ENCODE measurements at places on chromosomes 7 and 10.

DNA sequence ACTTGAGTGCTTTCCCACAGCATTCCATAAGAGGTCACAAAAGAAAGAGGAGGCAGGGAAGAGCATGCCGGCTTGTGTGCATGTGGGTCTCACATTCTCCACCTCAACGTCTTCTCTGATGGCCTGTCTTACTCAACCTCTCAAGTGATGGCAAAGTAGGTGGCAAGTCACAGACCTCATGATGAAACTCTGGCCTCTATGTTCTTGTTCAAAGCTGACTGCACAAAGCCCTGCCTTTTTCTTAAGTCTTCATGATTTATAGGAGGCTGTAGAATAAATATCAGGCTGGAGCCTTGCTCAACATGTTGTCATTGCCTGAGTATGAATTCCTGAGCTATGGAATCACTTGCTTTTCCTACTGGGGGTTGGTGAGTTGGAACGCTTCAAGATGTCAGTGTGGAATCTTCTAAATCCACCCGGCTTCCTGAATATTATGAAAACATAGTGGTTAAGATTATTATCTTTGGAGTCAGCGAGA, 213.6 kb upstream of the INHBA start:
- peak; percentile 50 for DNase-seq

GRCh38 chr10:56231436-56231835, 129.6 kb downstream of the ZWINT start:
- DNase-seq, result no peak

DNA sequence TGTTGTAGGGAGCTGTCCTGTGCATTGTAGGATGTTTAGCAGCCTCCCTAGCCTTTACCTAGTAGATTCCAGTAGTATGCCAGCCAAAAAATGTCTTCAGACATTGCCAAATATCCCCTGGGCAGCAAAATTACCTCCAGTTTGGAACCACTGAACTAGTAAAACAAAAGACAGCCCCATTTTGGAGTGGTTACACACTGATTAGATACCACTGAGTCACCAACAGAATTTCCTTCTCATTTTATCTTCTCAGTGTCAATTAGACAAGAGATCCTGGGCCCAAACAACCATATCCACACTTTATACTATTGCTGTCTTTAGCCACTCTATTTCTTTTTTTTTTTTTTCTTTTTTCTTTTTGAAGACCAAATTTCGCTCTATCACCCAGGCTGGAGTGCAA, 3.5 kb upstream of the CCDC6 start:
- DNase-seq, result no peak

- DNase-seq, result no peak
Observed at GRCh38 chr10:126009650-126010049, 113.3 kb downstream of the FANK1 start.

DNA sequence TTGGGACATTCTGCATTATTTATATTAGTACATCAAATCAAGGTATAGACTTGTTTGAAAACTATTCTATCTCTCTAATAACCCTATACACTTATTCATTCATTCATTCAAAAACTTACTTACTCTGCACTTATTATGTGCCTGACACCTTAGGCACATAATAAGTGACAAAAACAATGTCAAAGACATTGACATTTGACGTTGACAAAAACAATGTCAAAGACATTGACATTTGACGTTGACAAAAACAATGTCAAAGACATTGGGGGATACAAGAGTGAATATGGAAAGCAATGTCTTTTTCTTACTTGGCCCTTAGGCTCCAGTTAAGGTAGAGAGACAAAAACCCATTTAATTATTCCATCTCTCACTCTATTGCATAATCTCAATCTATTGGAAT, 116.0 kb downstream of the CNTNAP2 start:
- DNase-seq, result no peak

DNA sequence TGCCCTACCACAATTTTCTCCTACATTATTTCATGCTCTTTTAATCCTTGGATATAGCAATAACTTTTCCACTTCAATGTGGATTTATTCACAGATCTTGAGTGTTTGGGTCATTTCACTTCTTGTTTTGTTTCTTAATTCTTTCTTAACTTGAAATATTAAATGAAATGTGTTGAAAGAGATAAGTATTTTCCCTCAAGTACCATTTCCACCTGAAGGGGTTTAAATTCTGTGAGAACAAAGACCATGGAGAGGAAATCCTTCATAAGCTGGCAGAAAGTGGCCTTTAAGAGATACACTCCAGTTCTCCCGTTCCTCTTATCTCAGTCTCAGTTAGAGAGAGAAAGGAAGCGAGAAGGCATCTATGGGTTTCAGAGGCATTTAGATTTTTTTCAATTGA, 14.1 kb upstream of the DLD start:
- no peak for DNase-seq

GRCh38 chr10:103474077-103474476, 5.0 kb downstream of the CALHM3 start:
- DNase-seq, result no peak

- DNase-seq, result no peak
Observed at GRCh38 chr7:100974021-100974420, 4.7 kb downstream of the MUC12 start.

- DNase-seq, result no peak
Observed at GRCh38 chr10:29828956-29829355, 194.2 kb upstream of the SVIL start.

DNA sequence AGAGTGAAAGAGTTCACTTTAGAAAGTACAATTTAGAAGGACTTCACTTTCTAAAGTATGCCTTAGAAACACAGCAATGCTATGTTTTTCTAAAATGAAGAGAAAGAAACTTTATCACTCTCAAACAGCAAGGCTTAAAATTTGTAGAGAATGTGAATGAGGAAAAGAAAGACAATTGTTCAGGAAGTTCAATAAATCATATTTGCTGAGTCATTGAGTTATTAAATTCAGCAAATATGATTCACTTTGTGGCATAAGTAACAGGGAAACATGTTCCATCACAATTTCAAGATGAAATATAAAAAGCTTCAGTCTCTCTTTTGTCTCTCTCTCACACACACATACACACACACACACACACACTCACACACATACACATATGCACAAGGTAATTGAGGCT, 187.9 kb downstream of the PCDH15 start:
- no peak for DNase-seq

- DNase-seq, result no peak
Observed at GRCh38 chr10:74824184-74824899, 2.1 kb upstream of the KAT6B start.

DNA sequence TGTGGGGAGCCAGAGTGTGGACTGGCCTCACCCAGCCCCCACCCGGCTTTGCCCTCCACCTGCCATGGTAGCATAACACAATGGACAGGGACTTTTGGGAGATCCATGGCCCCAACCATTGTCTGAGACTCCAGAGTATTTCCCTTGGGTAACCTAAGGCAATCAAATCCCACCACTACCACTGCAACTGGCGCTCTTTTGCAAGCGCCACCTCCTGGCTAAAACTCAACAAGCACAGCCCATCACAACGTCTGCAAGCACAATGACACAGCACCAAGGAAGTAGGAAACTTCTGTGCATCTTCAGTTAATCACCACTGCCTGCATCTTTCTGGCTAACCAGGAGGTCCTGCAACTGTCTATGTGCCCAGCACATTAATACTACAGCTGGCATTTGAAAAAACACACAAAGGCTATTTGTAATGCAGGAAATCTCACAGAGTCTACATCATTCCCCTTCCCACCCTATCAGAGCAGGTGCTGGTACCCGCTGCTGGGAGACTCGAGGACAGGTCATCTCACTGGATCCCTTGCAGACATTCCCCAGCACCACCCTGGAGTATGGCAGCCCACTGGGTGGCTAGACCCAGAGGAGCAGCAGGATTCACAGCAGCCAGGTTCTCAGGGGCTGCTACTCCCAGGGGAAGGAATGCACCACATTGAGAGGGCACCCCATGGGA, 27.7 kb downstream of the ANKRD26 start:
- DNase-seq, result no peak

GRCh38 chr10:3068201-3068967, 1.0 kb downstream of the PFKP start:
- DNase-seq, result peak; percentile 24

DNA sequence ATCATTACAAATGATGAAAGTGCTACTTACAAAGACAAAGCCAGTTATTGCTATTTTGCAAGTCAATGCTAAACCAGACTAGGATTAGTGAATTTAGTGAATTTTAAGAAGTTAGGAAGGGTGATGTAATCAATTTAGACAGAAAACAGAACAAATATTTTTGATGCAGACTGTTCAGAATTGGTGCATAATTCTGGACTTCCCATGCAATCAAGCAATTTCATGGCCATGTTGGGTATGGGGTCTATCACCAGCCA, 85.4 kb downstream of the CH25H start:
- DNase-seq, result no peak

DNA sequence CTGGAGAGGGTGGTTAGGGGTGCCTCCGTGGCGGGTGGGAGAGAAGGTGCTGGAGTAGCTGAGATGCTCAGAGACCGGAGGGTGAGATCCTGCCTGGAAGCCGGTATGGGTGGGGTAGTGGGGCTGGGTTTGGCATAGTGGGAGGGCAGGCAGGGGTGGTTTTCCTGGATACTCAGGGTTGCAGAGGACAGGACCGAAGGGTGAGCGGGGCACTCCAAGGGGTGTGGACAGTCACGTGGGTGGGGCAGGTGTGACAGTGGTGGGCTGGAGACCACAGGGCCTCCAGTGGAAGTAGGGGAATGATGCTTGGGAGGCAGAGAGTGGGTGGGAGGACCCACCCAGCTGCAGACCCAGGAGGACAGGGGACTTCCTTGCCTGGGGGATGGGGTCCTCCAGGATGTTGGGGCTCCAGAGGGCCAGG, 1.9 kb downstream of the SCART1 start:
- DNase-seq, result no peak

GRCh38 chr10:126872768-126873167, 32.5 kb upstream of the DOCK1 start:
- DNase-seq, result no peak

GRCh38 chr10:32341596-32341995, 5.4 kb downstream of the EPC1 start:
- DNase-seq, result no peak

DNA sequence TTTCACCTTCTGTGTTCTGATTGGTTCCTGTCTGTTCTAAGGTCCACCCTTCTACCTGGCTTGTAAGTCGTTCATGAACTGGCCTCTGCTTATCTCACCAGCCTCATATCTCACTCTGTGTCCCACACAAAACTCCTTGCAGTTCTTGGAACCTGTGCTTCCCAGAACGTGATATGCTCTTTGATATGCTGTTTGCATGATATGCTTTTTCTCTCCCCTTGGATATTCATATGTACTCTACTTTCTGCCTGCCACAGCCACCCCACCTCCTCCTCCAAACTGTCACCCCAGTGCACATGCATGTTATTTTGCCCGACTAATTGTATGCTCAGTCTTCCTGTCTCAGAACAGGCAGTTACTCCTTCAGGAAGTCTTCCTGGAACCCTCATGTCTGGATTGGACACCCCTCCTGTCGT, 1.9 kb upstream of the ITPRIP start:
- no peak for DNase-seq

- DNase-seq, result peak; percentile 47
Observed at GRCh38 chr10:124092250-124092859, 1.0 kb downstream of the CHST15 start.

DNA sequence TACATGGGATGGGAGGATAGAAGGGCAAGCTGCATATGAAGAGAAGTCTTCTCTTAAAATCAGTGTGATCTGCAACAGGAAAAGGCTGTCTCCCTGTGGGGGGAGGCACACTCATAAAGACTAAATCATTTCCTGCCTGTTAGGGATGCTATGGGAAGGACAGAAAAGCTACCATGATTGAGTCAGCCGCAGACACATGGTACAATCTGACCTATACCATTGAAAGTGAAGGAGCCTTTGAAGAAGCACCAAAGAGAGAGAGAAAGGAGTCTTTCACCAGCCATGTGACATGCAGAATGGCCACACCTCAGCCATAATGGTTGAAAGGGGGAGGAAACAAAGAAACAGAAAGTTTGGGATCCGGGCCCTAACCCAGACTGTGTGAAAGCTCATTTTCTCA, 29.1 kb downstream of the NUDCD3 start:
- DNase-seq, result peak; percentile 8

GRCh38 chr7:75937958-75938786, 23.2 kb downstream of the POR start:
- DNase-seq, result no peak

GRCh38 chr10:59276133-59276532, 86.2 kb downstream of the FAM13C start:
- no peak for DNase-seq

DNA sequence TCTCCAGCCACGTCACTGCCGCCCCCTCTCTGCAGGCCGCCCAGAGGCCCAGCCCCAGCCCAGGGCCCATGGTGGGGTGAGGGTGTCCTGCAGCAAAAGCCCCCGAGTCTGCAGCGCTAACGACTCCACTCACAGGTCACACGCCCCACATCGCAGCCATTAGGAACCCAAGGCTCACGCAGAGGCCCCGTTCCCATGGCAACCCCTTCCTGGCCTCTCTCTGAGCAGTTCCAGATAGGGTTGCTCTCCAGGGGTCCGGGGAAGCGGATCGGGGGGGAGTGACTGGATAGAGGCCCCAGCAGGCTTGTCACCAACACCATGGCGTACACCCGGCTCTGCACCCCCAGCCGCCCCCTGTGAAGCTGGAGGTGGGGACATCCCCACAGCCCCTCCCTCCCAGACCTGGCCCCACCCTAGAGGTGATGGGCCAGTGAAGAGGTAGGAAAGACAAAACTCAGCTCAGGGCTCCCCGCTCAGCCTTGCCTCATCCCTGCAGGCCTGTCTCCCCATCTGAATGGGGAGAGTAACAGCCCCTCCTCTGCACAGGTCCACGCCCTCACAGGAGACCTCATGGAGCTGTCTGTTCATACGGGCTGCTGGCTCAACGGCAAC, 41.2 kb downstream of the TNRC18 start:
- no peak for DNase-seq

- no peak for DNase-seq
Observed at GRCh38 chr7:732094-732541, 5.0 kb upstream of the PRKAR1B start.

- no peak for DNase-seq
Observed at GRCh38 chr10:75038335-75038734, 73.1 kb upstream of the SAMD8 start.

- no peak for DNase-seq
Observed at GRCh38 chr7:151818674-151819519, 58.0 kb downstream of the PRKAG2 start.

DNA sequence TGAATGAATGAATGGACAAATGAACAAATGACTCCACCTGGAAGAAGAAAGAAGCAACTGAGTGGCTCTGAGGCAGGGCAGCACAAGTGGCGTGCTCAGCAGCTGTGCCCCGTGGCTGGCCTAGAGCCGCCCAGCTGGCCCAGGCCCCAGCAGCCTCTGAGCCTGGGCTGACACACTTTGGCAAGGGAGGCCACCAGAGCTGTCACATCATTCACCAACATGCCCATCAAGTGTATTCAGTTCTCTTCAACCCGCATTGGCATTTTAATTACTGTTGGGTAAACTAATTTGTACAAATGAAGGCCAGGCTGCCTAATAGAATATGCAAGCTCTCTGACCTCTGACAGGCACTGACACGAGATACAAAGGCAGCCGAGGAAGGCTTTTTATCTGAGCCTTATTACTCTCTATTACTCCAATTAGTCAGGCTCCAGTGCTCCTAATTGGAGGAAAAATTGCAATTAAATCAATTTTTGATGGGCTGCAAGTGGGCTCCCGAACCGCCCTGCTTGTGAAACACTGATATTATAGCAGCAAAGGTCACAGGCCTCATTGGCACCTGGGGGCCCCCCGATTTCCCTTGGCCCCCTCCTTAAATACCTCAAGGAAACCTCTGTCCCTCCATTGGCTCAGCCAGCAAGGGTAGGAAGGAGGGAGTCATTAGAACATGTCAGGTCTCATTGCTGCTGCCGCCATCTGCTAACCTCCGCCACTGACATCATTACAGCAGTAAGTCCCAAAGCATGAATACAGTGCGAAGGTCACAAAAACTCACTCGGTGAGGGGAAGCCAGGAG, 41.9 kb downstream of the DPCD start:
- DNase-seq, result no peak
